Daoy (cell line): ENCODE measurements at places on chromosomes 2 and 18. TPM values are rescaled to one million over a fixed set of nuclear protein-coding genes. Genes with fewer than 3 reads are reported as not detected.

The ARL6IP6 gene
- 37.3 and 44.8 TPM in 2 replicates for total RNA-seq

The ERMN gene
- 0.29 TPM in 1 of 2 replicates, not detected in the other for total RNA-seq

The SCN9A gene
- 0.29 and 0.54 TPM in 2 replicates for total RNA-seq

The EPB41L3 gene
- 34.2 and 64.6 TPM in 2 replicates for total RNA-seq

The LRRC30 gene
- total RNA-seq: not detected in 2 replicates

The ZSWIM2 gene
- total RNA-seq: not detected in 2 replicates

The RUFY4 gene
- not detected in 2 replicates for total RNA-seq

The SEPTIN10 gene
- total RNA-seq: 42.9 and 56.0 TPM in 2 replicates

The NEU2 gene
- total RNA-seq: not detected in 2 replicates

The UGT1A9 gene
- 0.24 and 1.0 TPM in 2 replicates for total RNA-seq

The GAREM2 gene
- total RNA-seq: 0.06 and 0.65 TPM in 2 replicates

The IKZF2 gene
- 0.60 and 1.4 TPM in 2 replicates for total RNA-seq

The CHRNG gene
- total RNA-seq: not detected in 2 replicates

The TSPYL6 gene
- not detected in 2 replicates for total RNA-seq

The SKOR2 gene
- not detected in 2 replicates for total RNA-seq

The RAX gene
- total RNA-seq: not detected in 2 replicates

The CXCR4 gene
- total RNA-seq: 3.8 and 6.5 TPM in 2 replicates

The FNDC4 gene
- 1.9 and 3.7 TPM in 2 replicates for total RNA-seq

The IDH1 gene
- 48.1 and 51.1 TPM in 2 replicates for total RNA-seq

The LYPD6 gene
- 6.7 and 8.5 TPM in 2 replicates for total RNA-seq

The SLC38A11 gene
- total RNA-seq: not detected in 2 replicates
